ENCODE measurements at places on chromosomes 6 and 20.
A peak's percentile ranks its signal among the peaks of the same experiment; 100 is the strongest.

DNA sequence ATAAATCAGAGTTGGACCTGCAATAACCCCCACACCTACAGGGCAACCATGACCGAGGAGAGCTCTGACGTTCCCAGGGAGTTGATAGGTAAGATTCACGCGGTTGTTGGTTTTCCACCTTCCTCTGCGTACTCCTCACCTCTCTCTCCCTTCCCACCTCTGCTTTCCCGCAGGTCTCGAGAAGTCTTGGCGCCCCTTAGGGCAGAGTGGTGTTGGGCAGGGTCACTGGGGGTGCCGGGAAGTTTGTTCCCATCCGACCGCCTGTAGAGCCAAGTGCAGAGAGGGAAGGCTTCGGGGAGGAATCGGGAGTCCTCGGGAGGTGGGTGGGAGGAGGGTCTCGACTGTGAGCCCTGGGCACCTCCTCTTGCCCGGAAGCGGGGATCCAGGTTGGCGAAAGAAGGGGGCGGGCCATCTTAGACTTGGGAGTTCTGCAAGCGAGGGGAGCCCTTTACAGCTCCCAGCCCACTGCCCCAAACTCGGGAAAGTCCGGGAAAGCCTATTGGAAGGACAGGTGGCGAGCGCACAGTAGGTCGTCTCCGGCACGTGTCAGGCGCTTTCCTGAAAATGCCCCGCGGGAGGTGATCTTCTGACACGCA is 672 bp downstream of the CARMIL1 start:
- DNase-seq = peak; percentile 57

GRCh38 chr20:46928580-46929132 is 34.0 kb downstream of the EYA2 start:
- DNase-seq = no peak

GRCh38 chr6:84860509-84860908 is 96.1 kb upstream of the TBX18 start:
- DNase-seq = no peak

DNA sequence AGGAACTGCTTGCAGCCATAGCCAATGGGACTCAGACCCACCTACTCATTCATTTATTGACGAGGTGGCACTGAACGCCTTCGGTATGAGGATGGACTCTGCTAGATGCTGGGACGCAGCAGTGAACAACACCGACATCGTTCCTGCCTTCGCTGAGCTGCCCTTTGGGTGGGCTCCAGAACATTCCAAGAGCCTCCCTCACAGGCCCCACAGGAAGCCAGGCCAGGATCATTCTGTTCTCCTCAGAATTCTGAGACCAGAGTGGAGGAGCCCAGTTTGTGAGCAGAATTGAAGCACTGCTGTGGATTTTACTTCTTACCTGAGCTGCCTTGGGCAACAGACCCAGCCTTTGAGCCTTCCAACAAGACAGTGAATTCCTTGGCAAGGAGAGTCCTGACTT is 82.1 kb downstream of the KCNB1 start:
- no peak for DNase-seq

All from stimulated activated effector memory CD8-positive, alpha-beta T cell treated with anti-CD3 and anti-CD28 coated beads, Interleukin-12 subunit alpha, Interleukin-12 subunit beta, amount 100 ng/mL, for 72 hours (primary cell).